ENCODE measurements at places on chromosomes 4 and X.

GRCh38 chr4:145936142-145936996 lies 2.3 kb downstream of the ZNF827 start:
- DNase-seq: peak; percentile 47

DNA sequence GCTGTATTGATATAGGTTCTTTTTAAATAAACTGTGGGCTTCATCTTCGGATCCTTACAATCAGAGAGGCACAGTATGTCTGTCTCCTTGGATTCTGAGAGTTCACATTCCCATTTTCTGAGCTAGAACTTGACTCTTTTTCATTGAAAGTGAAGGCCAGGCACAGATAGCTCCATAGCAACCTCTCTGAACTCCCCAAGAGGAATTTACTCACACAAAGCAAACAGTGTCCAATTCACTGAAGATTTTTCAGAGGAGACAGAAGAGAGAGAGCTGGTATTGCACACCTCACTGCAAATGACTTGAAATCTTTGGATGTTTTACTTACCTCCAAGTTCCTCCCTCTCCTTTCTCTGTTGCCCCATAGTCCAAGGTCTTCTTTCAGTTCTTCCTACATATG lies 130.9 kb upstream of the CASK start:
- no peak for DNase-seq

DNA sequence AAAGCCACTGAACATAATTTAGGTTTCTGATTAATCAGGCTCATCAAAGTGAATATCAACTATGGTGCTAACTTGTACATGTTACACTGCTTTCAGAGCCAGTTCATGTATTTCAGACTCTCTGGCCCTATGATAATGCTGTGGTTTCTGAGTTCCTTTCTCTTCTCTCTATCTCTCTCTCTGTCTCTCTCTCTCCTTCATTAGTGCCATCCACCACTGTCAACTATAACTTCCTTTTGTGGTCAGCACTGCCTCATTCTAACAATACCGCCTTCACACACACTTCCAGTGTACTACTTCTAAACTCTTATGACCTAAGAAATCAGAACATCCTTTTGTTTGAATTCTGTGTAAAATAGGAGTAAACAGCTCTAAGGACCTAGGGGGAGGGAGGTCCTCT lies 907.1 kb downstream of the RPA4 start:
- no peak for DNase-seq

- DNase-seq: no peak
Measured at GRCh38 chr4:150974750-150975149, 40.3 kb downstream of the LRBA start.

DNA sequence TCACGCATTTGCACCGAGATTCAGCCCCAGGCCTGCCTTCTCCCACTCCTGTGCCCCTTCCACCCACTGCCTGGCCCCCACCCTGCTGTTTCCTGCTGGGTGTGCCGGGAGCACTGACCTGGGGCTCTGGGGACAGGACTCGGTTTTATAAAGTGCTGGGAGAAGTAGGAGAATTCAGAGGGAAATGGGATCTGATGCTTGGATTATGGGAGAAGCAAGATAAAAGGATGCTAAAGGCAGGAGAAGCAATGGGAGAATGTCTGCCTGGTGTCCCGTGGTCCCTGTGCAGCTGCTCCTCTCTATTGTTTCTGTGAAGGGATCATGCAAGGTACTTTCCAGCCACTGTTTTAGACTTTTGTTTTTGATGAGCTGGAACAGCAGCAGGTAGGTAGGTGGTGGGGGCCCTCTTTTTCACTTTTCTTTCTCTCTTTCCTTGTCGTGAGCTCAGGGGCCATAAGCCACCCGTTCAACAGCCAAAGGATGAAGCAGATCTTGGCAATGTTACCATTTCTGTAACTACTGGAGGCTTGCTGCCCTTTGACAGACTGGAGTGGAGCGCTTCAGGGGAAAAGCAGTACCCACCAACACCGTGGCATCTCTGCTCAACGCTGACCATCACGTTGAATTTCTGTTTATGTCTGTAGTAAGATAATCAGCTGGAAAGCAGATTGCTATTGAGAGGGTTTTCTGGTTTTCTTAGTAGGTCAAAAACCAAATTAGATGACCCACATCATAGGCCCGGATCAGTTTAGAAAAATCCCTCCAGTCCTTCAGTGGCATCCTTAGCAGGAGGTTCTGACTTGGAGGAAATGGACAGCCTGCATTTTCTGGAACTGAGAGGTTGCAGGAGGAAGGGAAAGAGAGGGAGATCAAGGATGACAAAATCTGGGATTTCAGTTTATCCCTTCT lies 63.8 kb upstream of the ENPP6 start:
- DNase-seq: no peak

GRCh38 chr4:155174668-155175067 lies 33.8 kb upstream of the NPY2R start:
- DNase-seq: no peak

DNA sequence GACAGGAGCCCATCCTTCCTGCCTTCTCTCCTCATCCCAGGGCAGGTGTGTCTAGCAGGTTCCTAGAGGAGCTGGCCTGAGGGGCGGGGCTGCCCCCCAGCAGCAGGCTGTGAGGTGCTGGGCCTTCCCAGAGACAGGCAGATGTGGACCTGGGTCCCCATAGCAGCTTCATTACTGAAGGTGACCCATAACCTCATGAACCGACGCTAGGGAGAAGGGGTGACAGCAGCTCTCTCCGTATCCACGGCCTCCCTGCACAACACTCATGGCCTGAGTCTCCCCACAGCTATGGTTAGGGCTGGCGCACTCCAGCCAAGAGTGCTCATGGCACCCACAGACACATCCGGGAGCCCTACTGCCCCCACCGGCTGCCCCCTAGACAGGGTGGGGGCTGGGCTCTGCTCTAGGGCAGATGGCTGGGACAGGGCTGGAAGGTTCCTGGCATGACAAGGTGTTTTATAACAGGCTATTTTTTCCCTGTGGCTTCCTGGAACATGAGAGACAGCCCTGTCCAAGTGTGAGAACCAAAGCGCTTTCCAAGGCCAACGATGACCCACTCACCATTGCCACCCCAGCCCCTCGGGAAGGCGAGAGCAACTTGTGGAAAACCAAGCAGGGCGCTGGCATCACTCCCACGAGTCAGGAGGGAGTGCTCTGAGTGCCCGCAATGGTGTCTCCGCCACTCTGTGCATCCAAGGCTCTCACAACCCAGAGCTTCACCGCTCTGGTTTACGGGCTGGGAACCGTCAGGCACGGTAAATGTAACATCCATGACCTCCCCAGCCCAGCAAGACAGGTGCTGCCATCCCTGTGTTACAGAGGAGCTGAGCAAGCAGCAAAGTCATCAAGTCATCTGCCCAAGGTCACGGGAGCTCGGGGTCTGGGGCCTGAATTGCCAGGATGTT lies 59.8 kb downstream of the ACOX3 start:
- DNase-seq: no peak

DNA sequence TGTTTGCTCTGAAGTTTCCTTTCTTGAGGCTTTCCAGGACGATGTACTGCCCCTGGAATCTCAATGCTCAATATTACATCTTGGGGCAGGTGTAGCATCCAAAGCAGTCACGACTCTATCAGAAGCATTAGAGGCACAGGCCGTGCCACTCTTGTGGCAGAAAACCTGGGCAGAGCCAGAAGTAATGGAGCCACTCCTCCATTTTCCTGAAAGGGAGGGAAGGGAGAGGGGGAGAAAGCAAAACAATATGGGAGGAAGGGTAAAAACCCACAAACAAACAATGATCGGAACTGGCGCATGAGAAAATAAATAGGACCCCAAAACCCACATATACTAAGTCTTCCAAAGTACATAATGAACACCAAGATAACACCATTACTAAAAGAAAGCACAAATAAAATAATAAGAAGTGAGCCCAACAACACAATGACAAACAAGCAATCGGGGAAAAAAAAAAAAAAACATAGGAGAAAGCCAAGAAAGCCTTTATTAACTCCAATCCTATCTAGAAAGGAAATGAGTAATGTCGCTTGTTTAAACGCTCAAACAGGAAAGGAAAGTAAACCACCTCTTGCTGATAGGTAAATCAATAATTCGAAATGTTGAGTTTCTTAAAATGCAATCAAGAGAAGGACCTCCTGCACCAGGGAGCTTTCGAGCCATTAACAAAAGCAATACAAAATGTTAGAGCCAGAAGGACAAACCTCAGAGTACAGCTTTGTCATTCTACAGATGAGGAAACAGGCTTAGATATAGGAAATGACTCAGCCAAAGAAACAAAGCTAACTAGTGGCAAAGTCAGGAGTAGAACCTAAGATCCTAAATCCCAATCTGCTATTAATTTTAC lies 117.4 kb downstream of the ATRX start:
- DNase-seq: no peak

GRCh38 chr4:154024097-154024694 lies 235.3 kb upstream of the SFRP2 start:
- no peak for DNase-seq

GRCh38 chrX:51608766-51609165 lies 9.9 kb downstream of the CENPVL3 start:
- no peak for DNase-seq

- no peak for DNase-seq
Measured at GRCh38 chr4:25343671-25344070, 31.1 kb downstream of the ZCCHC4 start.

DNA sequence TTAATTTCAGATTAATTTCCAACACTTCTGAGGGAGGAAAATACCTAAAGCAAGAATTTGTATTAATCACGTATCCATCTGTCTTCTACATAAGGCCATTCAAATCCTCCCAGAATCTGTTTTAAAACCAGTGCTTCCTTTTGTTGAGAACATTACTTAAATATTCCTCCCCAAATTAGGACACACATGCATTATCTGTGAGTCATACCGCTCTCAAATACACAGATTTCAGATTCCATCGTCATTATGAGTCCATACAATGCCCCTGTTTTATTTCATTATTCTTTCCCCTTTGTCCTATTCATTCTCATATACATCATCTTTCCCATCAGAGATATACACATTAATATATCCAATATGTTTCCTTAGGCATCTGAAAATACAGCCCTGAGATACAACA lies 57.3 kb upstream of the PRSS12 start:
- no peak for DNase-seq

DNA sequence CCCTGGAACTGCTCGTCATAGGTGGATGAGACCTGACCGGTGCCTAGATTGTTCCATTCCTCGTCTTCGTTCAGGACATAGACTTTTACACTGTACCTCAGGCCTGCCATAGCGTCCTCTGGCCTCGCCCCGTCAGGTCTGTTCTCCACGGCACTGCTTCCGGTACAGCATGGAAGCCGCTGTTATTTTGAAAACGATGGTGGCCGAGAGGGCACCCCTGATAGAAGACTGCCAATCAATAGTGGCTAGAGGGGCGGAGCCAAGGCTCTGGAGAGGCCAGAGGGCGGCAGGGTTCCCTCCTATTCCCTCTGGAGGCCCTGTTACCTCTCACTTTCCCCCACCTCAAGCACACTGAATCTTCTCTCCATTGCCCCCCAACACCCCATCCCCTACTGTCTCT lies at the start of gene PPP4R3C:
Gene PPP4R3C (minus strand): TSS at position 155 of the 400 bp plus-strand sequence. CDS start 45 bp downstream, at position 110.
- DNase-seq: no peak

DNA sequence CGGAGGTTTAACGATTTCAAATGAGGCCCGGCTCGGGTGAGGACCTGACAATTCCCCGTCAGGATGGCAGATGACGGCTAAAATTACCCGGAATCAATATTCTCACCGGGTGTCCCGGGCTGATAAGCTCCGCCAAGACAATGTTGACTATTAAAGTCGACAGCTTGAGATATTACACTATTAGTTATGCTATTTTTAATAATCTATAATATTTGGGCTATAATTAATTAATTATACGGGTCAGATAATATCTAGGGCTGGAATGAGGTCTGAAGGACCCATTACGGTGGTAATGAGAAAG lies 9.4 kb upstream of the NKX1-1 start:
- no peak for DNase-seq

DNA sequence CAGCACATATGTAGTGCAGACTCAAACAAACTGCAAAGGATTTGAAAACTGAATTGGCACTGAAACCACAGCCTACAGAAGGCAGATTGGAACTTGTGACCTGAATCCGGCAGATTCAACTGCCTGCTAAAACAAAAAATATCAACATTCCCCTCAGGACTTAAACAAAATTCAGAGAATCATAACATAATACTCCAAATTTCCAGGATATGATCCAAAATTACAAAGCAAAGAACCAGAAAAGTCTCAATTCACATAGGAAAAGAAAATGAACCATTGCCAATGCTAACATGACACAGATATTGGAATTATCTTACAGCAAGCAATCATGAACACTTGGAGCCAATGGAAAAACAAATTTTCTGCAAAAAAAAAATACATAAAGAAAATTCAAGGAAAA lies 250.4 kb downstream of the PRDM5 start:
- no peak for DNase-seq

- DNase-seq: no peak
Measured at GRCh38 chrX:131356725-131357124, 67.6 kb upstream of the IGSF1 start.

DNA sequence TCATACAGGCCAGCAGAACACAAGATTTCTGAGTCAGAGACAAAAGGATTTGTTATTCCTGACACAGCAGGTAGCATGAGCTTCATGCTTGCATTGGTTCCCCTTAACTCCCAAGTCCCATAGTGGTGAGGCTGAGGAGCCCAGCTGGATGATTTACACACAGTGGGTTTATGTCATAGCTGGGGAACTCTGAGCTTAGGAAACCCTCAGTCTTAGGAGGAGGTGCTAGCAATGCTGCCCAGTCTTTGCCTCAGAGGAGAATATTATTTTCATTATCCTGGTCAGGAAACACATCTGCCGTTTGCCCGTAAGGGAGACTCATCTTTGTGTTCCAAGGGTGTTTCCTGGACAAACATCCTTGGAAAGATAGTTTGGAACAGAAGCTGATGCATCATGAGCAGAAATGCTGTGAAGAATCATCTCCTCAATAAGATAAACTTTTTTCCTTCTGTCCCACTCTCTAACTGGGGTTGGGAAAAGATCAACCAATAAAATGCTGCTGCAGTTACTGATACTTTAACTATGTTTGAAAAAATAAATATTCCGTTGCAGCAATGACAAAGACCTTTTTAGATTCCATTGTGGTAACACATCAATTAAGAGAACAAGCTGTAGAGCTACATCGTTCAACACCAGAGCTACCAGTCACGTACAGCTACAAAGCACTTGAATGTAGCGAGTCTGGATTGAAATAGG lies 146.8 kb downstream of the DCLK2 start:
- no peak for DNase-seq

DNA sequence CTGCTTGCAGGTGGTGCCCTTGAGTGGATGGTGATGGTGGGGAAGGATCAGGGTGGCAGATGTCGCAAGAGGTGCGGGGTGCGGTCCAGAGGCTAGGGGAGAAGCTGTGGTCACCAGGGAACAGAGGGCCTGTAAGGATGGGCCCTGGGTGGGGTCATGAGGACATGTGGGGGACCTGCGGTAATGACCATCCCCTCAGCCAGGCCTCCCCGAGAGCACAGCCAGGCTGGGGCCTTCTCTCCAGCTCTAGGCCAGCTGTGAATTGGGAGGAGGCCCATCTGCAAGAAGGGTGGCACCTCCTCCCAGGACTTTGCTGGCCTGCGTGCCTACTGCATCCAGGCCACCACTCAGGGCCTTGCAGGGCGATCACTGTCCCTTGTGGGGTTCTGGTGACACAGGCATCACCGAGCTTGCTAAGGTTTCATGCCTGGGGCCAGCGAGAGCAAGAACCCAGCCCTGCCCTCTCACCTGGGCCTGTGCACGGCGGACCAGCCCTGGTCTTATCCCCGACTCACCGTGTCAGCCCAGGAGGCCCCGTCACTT lies 34.1 kb upstream of the MXD4 start:
- DNase-seq: no peak

Data from activated T-helper 1 cell treated with anti-CD3 and anti-CD28 coated beads, Interleukin-2, amount 50 U/mL, for 16 hours (primary cell).